ENCODE measurements at places on chromosomes 3 and 15. TPM values are rescaled to one million over a fixed set of nuclear protein-coding genes. Genes with fewer than 3 reads are reported as not detected.

DNA sequence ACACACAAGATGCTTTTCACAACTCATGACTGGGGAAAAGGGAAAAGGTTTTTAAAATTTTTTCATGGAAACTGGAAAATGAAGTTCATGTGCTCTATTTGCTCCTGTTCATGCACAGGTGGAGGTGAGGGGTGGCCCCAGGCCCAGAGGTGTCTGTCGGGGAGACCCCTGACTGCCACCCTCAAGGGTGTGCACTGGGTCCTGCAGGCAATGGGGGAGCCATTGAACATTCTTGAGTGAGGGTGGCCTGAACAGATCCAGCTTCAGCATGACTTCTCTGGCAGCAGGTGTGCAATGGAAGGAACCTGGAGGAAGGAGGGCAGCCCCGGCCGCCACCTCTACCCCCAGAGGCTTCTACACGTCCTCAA lies 145.3 kb upstream of the IQSEC1 start:
- DNase-seq = no peak

DNA sequence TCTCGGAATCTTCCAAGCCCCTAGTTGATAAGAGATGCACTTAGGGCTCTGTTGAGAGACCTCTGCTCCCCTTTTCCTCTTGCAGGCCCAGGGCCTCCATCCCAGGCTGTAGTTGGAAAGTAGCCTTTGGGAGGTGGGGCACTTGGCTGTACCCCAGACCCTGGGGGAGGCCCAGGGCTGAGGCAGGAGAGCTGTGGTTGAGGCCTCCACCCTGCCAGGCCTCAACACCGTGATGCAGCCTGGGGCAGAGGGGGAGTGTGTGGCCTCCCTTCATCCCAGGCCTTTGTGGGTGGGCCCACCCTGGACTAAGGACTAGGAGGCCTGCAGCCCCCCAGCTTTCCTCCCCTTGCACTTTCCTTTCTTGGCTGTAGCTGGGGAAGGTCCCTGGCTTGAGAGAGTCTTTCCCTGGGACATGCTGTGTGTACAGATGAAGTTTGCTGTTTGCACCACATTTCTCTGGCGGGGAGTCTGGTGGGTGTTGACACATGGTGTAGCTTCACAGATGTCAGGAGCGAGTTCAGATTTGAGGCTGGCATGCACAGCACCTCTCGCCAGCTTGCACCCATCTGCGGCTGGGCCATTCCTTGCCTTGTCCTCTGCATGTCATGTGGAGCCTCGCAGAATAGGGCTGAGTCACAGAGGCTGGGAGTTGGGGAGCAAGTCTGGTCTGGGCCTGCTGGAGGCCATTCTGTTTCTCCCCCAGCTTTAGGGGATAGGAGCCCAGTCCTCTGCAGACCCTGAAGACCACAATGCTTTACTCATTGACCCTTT lies 13.7 kb downstream of the PLEKHO2 start:
- no peak for DNase-seq

DNA sequence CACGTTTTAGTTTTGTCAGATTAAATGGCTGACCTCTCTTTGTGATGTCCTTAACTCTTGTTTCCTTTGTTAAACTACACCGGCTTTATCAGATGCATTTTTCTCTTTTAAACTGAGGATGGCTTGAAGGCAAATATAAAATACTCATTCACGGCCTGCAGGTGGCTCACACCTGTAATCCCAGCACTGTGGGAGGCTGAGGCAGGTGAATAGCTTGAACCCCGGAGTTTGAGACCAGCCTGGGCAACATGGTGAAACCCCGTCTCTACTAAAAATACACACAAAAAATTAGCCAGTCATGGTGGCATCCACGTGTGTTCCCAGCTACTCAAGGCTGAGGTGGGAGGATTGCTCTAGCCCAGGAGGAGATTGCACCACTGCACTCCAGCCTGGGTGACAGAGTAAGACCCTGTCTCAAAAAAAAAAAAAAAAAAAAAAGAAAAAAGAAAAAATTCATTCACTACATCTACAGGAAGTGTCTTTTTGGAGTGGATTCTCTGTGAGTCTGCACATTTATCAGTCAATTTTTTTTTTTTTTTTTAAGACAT lies 34.7 kb upstream of the SACM1L start:
- no peak for DNase-seq

DNA sequence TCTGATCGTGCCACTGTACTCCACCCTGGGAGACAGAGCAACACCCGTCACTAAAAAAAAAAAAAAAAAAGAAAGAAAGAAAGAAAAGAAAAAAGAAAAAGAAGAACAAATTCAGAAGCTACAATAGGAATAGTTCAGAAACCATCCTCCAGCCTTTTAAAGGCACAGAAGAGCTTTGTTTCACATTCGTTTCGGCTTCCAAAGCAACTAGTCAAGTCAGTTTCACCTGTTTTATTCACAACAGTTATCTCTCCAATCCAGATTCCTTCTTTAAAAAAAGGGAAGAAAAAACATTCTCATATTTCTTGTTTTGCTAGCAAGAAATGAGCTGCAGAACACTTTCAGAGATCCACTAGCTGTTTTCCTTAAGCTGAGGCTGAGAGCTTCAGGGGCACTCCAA lies 767.7 kb upstream of the CFAP20DC start:
- no peak for DNase-seq

GRCh38 chr3:126763035-126763434 lies 59.0 kb downstream of the CHCHD6 start:
- DNase-seq = no peak

The PLA2G4E gene
- total RNA-seq = not detected

DNA sequence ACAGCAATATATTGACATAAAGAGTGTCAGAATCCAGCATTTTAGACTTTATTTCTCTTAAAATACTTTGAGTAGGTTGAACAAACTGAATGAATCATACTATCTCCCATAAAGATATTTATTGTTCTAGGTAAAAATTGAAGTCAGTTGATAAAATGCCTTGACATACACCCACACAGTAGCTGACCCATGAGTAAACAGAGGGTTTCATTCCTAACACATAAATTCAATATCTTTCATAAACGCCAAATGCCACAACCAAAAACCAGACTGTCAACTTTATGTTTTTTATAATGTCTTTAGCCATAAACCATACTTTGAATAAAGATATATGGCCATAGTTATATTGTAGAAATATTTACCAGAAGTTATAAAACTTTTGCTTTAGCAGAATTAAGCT lies 742.4 kb downstream of the NAALADL2 start:
- DNase-seq = no peak

DNA sequence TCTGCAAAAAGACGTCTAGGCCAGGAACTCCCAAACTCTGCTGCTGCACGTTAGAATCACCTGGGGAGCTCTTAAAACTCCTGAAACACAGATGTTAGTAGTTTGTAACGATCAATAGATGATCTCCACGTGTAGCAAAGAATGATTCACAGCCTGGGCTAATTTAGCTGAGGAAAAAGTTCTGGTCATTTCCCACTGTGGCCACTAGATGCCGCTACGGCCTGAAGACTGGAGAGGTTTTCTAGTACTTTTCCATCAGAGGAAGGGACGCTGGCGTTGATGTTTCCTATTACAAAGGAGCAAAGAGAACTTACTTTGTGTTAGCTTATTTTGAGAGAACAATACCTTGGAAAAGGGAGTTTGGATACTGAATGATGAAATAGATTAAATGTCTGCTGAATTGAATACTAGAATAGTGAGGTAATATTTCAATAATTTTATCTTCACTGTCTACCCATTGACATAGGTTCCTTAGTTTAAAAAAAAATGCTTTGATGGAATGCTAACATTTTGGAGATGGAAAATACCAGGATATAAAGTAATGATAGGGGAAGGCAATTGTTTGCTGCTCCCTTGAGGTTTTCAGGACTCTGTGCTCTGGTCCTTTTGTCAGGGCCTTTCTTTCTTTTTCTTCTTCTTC lies 159.1 kb downstream of the P3H2 start:
- peak; percentile 59 for DNase-seq

The SCG5 gene
- total RNA-seq = 0.42 TPM

DNA sequence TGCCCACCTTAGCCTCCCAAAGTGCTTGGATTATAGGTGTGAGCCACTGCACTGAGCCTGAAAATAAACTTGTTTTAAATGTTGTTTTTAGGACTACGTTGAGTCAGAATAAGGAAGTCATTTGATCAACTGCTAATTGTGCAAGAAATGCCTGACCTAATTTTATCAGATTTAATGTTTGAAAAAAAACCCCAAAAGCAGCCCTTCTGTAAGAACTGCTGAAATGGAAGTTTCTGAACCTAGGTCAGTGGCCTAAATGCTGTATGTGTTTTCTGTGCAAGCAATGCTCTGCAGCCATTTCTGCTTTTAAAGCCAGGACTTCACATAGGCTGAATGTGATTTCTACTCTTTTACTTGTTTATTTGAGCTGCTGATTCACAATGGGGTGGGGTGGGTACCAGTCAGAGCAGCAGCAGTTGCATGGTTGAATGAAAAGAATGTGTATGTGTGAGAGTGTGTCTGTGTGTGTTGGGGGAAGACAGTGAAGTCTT lies 6.6 kb downstream of the GPX1 start:
- no peak for DNase-seq

The SMCO1 gene
- not detected for total RNA-seq

DNA sequence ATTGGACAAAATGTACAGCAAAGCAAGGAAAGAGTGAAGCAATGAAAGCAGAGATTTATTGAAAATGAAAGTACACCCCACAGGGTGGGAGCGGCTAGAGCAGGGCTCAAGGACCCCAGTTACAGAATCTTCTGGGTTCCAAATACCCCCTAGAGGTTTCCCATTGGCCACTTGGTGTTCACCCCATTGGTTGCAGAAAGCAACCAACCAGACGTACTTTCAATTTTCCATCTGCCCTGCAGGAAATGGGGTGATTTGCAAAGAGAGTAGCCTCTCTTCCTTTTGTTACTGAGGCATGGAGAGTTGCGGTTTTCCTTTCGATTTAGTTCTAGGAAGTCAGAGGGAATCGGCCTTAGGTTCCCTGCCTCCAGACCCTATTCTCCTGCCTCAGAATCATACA lies 2.4 kb downstream of the PML start:
- DNase-seq = no peak

DNA sequence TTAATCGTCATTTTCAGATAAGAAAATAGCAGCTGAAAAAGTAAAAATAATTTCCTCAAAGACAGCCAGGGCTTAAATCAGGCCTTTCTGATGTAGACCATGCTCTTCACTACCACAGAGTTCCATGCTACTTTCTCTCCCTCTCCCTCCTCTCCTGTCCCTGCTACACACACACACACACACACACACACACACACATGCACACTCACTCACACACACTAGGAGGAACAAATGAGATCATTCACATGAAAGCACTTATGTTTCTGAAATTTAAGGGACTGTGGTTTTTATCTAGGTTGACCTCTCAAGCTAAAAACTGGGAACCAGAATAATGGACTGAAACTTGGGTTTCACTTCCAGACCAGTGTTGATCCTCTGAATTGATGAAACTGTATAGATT lies 4.1 kb upstream of the PSMA4 start:
- DNase-seq = no peak

DNA sequence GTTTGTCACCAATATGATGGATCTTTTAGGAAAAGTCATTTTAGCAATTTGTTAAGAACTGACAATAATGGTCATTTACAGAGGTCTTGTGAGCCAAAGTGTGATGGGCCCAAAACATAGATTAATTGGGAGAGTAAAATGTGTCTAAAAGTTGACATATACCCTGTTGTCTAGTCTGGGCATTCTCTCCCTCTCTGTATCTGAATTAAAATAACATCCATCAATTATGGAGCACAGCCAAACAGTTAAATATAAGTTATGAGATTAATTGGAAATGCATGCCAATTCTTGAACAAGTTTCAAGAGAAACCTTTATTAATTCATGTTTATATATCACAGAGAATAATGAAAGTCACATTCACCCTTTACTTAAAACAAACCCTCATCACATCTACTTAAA lies 13.6 kb upstream of the NANOGP8 start:
- DNase-seq = no peak

The GHSR gene
- total RNA-seq = not detected

DNA sequence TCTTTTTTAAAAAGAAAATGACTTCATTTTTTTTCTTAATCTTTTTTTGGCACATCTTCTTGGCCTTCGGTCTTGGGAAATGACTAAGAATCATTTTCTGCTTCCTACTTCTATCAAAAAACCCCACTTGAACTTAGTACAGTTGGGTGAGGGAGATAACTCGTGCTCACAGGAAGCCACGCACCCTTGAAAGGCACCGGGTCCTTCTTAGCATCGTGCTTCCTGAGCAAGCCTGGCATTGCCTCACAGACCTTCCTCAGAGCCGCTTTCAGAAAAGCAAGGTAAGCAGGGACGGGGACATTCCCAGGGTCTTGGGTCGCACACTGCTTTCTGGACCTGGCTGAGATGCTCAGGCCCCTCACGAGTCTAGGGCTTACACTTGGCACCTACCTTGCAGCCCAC lies at the start of gene CCR4:
Gene CCR4 (plus strand): TSS at position 235 of the 402 bp plus-strand sequence. CDS start 1,779 bp downstream, outside the sequence.
- peak; percentile 51 for DNase-seq

- no peak for DNase-seq
These were observed 110.8 kb upstream of the IGF1R start for GRCh38 chr15:98537516-98538060.

- DNase-seq = no peak
These were observed 47.2 kb downstream of the NMNAT3 start for GRCh38 chr3:139630542-139630941.

- no peak for DNase-seq
These were observed 573.9 kb downstream of the AGBL1 start for GRCh38 chr15:86653344-86654197.

GRCh38 chr15:89822026-89822425 lies 7.4 kb upstream of the ANPEP start:
- DNase-seq = no peak

DNA sequence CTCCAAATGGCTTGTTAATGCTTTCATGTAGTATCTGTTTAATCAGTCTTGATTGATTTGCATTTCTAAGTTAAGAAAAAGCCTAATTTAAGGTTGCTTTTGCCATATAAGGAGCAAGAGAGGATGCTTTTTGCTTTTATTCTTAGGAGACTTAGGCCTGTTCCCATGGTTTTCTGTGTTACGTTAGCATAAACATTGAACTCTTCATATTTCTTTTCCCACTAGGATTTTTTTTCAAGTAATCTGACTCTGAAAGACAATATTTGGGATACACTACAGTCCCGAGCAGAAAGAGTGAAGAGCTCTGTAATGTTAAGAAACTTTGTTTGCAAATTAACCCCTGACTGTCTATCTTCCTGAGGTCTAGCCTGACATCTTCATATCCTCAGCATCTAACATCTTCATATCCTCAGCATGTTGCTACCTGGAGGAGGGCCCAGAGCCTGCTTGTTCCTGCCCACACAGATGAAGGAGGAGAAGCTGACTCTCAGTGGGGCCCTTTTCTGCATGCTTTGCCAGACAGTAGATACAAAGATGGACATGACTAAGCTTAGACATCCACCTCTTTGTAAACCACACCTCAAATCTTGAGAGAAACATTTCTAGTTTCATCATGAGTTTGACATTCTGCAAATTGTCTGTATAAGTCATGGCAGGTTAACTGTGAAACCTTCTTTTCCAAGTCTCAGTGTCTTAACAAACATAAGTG lies 86.2 kb upstream of the COL6A5 start:
- no peak for DNase-seq

GRCh38 chr3:188993181-188993580 lies 178.6 kb upstream of the TPRG1 start:
- no peak for DNase-seq

The FRMD5 gene
- total RNA-seq = not detected
